ENCODE measurements at places on chromosomes 6 and 20.

DNA sequence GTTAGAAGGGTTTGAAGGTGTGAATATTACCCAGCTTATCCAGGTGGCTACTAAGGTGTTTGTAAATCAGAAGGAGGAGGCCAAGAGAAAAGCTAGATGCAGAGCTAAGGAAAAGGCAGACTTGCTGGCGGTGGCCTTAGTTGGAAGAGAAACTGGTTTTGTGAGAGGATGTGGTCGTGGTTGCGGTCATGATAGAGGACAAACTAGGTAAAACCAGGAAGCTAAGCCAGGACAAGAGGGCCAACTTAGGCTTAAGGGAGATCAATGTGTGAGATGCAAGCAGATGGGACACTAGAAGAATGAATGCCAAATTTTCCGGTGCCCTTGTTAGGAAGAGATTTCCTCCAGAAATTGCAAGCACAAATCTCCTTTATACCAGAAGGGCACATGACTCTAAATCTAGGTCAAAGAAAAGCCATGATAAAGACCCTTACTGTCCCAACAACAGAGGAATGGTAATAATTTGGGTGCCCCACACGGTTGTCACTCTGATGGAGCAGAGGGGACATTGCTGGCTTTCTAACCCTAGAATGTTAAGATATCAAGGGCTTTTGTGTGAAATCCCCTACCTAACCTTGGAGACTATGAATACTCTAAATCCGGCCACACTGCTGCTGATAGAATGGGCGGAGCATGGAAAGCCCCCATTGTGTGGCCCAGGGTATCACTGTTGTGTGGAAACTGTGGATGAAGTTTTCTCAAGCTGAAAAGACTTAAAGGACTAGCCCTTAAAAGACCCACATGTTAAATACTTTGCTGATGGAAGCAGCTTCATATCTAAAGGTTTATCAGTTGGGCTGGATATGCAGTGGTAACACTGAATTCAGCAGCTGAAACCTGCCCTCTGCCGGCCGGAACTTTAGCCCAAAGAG lies 7.8 kb downstream of the IL22RA2 start:
- DNase-seq = no peak

DNA sequence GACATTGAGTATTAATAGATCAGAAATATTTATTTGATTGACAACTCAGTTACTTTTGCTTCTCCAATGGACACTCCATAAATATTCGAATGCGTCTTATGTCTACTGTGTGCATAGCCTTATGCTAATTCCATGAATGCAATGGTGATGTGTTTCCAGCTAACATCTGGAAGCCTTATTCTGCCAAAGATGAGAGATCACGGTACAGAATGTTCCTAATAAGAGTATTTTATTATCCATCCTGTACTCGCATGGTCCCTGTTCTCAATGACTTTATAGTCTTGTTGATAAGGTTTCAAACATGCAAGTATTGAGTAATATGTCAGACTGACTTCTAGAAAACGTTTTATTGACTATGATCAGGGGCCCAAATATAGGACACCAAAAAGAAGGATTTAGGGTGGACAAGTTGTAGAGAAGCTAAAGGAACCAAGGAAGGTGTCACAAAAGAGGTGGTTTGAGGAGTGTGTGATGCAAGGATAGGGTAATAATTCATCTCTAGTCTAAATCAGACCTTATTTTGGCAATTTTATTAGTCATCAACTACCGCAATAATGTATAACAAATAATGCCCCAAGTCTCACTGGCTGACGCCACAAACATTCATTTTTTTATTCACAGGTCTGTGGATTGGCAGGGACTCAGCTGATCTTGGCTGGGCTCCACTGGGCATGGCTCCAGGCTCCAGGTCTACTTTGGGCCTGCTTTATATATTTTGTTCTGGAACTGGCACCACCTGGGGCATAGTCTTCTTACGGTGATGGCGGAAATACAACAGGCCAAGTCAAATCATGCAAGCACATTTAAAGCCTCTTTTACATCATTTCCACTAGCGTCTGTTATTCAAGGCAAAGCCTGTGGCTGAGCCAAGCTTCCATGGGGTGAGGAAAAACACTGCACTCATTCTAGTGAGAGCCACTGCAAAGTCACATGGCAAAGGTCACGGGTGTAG lies 24.5 kb upstream of the CD83 start:
- DNase-seq = no peak

DNA sequence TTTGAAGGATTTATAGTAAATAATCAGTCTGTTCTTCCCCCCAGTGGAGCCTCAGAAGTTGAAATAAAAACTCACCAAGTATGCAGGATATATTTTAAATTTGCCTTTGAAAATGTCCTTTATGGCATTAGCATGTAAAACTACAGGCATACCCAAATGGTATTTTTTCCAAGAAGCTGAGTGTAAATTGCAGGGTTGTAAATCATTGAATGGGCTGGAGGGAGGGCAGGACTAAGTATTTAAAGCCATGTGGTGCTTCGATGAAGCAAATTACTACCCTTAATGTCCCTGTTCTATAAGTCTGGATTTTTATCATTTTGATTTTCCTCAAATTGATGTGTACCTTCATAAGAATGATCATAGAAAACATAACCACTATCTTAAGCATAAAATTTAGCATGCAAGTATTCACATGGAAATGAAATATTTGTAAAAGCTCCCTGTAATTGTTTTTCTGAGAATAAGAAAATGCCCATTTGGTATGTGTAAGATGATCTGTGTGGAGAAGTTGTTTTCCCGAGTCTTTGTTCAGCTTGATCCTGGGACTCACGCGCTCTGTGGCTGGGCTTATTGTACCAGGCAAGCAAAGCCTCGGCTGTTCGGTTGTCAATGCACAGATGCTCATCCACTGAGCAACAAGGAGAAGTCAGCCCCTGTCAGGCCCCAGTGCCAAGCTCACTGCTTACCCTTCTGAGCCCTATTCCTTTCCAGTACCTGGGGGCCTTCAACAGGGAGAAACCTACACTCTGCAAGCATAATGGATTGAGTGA lies 66.7 kb downstream of the CD164 start:
- DNase-seq = no peak

GRCh38 chr6:106120006-106120405 lies 33.9 kb downstream of the PRDM1 start:
- DNase-seq = no peak

- no peak for DNase-seq
Observed at GRCh38 chr6:24545691-24546090, 50.9 kb downstream of the ALDH5A1 start.

DNA sequence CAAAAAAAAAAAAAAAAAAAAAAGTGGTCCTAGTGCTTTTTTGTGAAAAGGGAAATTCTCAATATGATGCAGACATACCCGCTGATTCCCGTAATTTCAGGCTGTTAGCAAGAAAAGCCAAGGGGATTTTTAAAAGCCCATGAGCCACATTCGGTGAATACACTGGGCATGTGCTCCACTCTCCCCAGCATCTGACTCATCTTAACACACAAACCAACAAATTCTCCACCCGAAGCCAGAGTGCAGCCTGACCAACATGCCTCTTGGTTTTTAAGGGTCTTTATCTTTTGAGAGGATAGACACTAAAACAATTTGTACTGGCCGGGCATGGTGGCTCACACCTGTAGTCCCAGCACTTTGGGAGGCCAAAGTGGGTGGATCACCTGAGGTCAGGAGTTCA lies 45.5 kb upstream of the CD83 start:
- peak; percentile 19 for DNase-seq

DNA sequence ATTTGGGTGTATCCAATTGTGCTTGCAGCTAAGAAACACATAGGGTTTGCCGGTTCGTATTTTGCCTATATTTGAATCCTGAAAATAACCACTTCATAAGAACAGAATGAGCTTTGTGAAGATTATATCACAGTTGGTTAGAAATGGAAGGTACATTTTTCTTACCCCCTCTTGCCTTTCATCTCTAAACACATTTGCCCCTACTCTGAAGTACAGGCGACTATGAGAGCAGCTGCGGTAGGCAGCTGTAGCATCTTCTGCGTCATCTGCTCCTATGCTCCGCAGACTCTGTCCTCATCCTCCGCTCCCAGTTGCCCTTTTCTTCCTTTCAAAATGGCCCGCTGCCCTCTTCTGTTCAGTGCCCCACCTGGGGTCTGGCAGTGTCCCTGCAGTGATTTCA lies 47.6 kb upstream of the REV3L start:
- DNase-seq = no peak

GRCh38 chr6:42696526-42697267 lies 25.7 kb downstream of the PRPH2 start:
- DNase-seq = no peak

DNA sequence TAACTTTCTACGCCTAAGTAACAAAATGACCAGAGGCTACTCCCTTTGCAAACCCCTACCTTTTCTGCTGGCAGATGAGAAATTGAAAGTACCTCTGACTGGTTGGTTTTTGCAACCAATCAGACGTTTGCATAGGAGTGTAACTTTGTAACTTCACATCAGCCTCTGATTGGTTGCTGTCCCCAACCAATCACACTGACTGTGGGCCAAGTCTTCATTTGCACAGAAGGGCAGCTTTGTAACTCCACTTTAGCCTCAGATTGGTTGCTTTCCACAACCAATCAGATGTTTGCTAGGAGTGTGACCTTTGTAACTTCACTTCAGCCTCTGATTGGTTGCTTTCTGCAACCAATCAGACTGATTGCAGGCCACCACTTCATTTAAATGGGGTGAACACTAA lies 89.1 kb downstream of the ME1 start:
- DNase-seq = no peak

DNA sequence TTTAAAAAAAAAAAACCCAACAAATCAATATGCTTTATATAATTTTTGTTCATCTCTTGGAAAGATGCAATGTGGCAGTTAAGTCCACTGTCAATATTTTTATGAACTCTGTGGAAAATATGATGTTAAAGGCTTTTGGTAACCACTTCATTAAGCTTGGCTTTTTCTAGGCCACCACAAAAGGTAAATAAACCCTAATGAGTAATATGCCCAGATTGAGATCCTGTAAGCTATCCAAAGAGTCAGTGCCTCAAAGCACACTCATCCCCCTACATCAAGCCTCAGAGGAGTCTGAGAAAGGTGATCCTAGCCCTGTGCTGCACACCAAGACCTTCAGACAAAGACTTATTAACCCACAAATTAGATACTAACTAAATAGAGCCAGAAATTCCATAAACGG lies 121.1 kb downstream of the CDC5L start:
- DNase-seq = no peak

- DNase-seq = no peak
Observed at GRCh38 chr20:58651559-58651945, 469 bp downstream of the STX16 start.

DNA sequence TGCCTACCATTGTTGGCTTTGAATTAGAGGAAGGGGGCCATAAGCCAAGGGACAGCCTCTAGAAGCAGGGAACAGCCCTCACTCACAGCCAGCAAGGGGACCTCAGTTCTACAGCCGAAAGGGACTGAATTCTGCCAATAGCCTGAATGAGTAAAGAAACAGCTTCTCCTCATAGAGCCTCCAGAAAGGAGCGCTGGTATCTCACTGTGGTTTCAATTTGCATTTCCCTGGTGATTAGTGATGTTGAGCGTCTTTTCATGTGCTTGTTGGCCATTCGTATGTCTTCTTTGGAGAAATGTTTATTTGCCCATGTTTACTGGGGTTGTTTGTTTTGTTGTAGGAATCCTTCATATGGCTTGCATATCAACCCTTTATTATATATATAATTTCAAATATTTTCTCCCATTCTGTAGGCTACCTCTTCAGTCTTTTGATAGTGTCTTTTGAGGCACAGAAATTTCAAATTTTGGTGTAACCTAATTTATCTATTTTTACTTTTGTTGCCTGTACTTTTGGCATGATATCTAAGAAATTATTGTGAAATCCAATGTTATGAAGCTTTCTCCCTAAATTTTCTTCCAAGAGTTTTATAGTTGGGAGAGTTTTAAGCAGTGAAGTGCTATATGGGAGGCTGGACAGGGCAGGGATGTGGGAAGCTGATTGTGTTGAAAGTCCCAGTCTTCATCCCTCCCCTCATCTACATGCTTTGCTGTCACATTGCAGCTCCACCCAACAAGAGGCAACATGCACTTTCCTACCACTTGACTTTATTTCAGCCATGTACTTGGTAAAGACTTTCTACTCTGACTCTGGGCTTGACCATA lies 82.3 kb upstream of the SHLD1 start:
- DNase-seq = no peak

GRCh38 chr6:31728767-31729514 lies at the start of gene DDAH2:
DDAH2 (minus strand) TSS chr6:31729299; CDS start chr6:31729161, 138 bp downstream.
- DNase-seq = no peak

DNA sequence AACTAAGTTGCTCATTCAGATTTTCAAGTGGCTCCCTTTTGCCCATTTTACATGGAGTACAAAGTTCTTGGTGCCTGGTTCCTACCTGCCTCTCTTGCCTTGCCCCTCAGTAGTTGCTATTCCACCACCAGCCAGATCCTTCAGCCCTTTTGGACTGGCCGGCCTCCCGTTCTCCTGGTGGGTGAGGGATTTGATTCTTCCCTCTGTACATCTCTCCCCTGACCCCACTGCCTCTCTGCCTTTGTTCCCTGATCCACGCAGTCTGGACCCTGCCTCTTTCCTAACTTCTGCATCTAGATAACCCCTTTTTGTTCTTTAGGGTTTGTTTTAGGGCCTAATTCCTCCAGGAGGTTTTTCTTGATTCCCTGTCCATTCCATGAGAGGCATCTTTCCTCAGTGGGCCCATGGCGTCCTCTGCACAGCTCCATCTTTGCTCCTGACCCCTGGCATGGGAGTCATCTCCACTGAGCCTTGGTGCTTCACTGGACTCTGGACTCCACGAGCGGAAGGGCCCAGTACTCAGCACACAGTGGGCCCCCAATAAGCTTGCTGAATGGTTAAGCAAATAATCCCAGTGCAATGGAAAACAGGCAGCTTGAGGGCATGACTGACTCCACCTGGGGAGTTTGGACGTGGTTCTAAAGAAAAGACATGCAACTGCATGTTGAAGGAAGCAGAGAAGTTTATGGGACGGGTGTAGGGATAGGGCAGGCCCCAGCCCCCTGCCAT lies 309.3 kb upstream of the SUPT3H start:
- DNase-seq = peak; percentile 88

DNA sequence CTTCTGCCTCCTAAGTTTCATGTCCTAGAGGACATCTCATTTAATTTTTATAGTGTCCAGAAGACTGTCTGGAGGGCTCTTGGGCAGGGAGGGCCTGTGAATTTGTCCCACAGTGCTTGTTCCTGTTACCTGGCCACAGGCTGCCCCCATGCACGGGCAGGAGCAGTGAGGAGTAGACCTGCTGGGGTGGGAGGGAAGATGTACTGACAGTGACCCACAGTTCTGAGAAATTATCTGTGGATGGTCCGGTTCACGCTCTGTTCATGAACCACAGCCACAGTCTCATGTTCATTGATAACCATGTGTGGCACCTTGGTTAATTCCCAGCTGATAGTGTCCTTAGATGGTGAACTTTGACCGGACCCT lies 18.8 kb upstream of the ZNF831 start:
- DNase-seq = no peak

DNA sequence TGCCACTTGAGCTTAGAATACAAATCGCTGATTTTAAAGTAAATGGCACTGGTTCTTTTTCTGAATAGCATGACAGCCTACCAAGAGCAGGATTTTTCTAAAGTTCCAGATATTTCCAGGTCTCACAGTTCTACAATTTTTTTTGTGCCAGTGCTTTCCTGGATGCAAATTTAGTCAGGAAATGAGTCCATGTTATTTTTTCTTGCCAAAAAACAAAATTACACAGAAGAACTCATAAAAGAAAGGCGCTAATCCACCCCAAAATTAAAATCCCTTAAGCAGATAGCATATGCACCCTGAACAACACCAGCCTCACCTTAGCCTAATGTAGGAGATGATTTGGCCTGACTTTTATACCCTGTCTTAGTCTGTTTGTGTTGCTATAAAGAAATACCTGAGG lies 86.4 kb upstream of the ARG1 start:
- no peak for DNase-seq
